ENCODE measurements at places on chromosomes 7 and 10. TPM values are rescaled to one million over a fixed set of nuclear protein-coding genes. Genes with fewer than 3 reads are reported as not detected.

Gene MALSU1
- 97.7 TPM for total RNA-seq

Gene SPAM1
- not detected for total RNA-seq

Gene TEX36
- not detected for total RNA-seq

Gene ACBD7
- 2.4 TPM for total RNA-seq

Gene COL28A1
- not detected for total RNA-seq

Gene LDB1
- total RNA-seq = 86.7 TPM

DNA sequence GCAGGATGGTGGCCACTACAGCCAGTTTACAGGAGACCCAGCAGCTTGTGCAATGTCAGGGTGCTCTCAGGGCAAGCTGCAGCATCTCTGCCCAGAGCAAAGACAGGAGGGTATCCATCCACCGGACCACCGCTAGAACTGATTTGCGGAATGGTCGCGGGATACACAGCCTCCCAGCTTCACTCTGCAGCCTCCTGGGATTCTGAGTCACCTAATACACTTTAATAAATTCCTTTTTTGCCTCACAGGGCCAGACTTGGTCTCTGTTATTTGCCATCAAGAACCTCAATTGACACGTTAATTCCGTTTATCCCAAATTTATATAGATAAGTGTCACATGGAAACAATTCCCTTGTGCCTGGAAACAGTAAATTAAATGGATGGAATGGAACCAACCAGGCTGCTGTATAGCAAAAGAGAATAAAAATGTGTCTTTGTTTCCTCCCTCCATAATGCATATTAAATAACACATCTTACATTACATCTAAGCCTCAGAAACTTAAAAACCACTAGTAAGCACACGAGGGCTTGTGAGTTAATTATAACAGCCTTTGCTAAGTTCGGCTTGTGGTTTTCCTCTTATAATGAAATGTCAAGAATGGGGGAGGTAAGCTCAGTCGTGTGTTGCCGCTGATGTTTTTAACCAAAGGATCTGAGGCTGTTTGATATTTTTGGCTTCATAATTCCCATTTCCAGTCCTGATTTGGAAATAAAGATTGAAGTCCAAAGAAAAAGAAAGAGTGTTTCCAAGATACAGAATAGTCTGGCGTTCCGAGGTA lies 52.1 kb downstream of the ADRB1 start:
- no peak overlapping the region for H3K4me3 ChIP-seq
- no peak overlapping the region for H3K27ac ChIP-seq
- peaks cover 30% of the 10 kb centered on the region for H3K4me1 ChIP-seq
- no peaks in the 10 kb centered on the region for H3K36me3 ChIP-seq
- H3K27me3 ChIP-seq = peaks cover 14% of the 10 kb centered on the region

- no peak for DNase-seq
- peak overlapping the region; percentile 33 for H3K27ac ChIP-seq
- no peaks in the 10 kb centered on the region for H3K27me3 ChIP-seq
- peaks cover 13% of the 10 kb centered on the region for H3K36me3 ChIP-seq
Measured at GRCh38 chr10:74186678-74187077, 35.7 kb downstream of the ADK start.

- H3K4me1 ChIP-seq = peaks cover 7% of the 10 kb centered on the region
- no peaks in the 10 kb centered on the region for H3K27me3 ChIP-seq
- no peak for DNase-seq
- no peaks in the 10 kb centered on the region for H3K36me3 ChIP-seq
- no peak overlapping the region for H3K4me3 ChIP-seq
Measured at GRCh38 chr10:14674376-14675050, 100.2 kb downstream of the FAM107B start.

DNA sequence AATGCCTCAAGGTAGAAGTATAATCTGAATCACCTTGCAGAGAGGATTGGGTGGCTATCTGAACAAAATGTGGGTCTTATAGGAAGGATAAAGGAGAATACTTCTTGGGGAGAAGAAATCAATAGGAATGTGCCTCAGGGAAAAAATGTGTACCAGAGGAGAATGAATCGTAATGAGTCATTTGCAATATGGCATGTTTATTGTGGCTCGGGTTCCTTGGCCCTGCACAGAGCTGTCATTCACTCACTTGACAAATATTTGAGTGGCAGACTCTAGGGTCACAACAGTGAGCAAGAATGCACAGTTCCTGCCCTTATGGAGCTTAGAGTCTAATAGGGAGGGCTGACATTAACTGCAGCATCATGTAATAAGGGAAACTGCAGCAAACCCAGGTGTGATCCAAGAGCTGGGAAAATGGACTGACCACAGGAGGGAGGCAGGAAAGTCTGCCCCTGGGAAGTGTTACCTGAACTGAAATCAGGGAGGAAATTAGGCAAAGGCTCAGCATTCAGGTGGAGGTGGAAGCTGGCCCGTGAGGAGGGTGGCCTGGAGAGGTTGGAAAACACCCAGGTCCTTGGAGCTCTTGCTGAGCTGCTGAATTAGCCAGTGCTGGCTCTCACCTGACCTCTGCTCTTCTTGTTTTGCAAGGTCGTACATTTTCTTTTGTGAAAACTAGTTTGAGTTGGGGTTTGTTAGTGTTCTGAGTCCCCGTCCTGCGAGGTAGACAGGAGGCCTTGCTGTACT lies 203.9 kb downstream of the FRMD4A start:
- H3K27ac ChIP-seq = no peak overlapping the region
- DNase-seq = no peak
- peaks cover 8% of the 10 kb centered on the region for H3K27me3 ChIP-seq
- H3K4me3 ChIP-seq = no peak overlapping the region
- H3K4me1 ChIP-seq = no peaks in the 10 kb centered on the region
- no peaks in the 10 kb centered on the region for H3K36me3 ChIP-seq

GRCh38 chr7:46993396-46993795 lies 588.5 kb downstream of the TNS3 start:
- H3K36me3 ChIP-seq = no peaks in the 10 kb centered on the region
- H3K27me3 ChIP-seq = no peaks in the 10 kb centered on the region
- H3K4me3 ChIP-seq = no peak overlapping the region
- DNase-seq = no peak

- H3K36me3 ChIP-seq = no peaks in the 10 kb centered on the region
- H3K27me3 ChIP-seq = no peaks in the 10 kb centered on the region
- no peak overlapping the region for H3K27ac ChIP-seq
- peaks cover 20% of the 10 kb centered on the region for H3K4me1 ChIP-seq
- H3K4me3 ChIP-seq = no peak overlapping the region
- DNase-seq = no peak
Measured at GRCh38 chr10:16949816-16950215, 132.6 kb upstream of the RSU1 start.

DNA sequence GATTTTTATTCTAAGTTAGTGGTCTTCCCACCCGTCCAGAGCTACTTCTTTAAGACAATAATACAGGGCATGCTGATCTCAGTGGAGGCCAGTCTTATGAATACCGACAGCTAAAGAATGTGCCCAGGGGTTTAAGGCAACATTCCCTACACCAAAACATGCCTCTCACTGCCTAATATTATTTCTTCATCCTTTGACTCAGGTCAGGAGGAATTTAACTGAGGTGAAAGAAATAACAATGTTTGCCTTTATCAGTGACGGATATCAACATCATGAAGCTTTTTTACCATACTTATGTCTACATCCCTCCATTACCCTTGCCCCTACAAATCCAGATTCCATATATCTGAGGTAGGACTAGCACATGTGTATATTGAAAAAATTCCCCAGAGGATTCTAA lies 33.3 kb upstream of the TES start:
- H3K27me3 ChIP-seq = no peaks in the 10 kb centered on the region
- H3K4me3 ChIP-seq = no peak overlapping the region
- H3K27ac ChIP-seq = no peak overlapping the region
- H3K4me1 ChIP-seq = peaks cover 7% of the 10 kb centered on the region
- DNase-seq = no peak

DNA sequence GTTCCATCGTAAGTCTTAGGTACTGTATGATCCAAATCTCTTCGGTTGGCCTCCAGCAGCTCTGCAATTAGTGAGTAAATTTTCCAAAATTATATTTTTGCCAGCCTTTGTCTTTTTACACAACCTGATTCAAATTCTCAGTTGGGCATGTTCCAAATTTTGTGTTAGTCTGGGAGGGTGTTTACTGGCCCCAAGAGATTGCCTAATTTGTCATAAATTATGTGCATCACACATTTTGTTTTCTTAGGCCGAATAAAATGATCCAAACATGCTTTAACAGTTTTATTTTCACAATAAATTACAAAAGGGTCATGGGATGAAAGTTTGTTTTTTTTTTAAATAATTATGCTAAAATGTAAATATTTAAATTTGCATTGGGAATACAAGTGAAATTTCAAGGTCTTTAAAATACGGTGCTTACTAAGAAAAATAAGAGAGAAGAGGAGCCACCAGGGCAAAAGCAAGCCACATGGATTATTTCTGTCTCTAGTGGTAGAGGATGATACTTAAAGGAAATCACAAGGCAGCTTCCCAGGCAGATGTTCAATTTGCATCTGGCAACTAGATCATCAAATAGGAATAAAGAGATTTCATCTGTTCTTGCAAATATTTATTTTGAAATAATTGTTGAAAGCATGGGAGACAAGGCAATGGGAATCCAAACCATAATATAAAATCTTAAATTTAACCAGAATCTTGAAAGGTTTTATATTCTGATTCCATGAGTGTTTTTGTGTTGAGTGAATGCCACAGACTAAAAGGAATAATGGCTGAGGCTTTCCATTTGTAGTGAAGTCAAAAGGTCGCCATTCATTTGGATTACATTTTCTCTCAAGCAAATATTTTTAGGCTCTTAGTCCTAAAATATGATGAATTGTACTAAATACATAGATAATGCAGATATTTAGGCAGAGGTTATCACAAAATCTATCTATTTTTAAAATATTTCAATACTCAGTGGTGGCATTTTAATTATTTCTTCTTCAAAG lies 111.1 kb downstream of the MDFIC start:
- no peak overlapping the region for H3K27ac ChIP-seq
- peaks cover 3% of the 10 kb centered on the region for H3K4me1 ChIP-seq
- H3K27me3 ChIP-seq = no peaks in the 10 kb centered on the region
- no peak overlapping the region for H3K4me3 ChIP-seq

GRCh38 chr10:2891073-2891769 lies 176.1 kb upstream of the PFKP start:
- DNase-seq = no peak
- peaks cover 3% of the 10 kb centered on the region for H3K4me1 ChIP-seq
- H3K4me3 ChIP-seq = no peak overlapping the region
- peaks cover 9% of the 10 kb centered on the region for H3K27me3 ChIP-seq
- no peak overlapping the region for H3K27ac ChIP-seq
- no peaks in the 10 kb centered on the region for H3K36me3 ChIP-seq

GRCh38 chr10:126016156-126016805 lies 119.9 kb downstream of the FANK1 start:
- H3K36me3 ChIP-seq = no peaks in the 10 kb centered on the region
- H3K4me3 ChIP-seq = no peak overlapping the region
- no peak for DNase-seq
- no peak overlapping the region for H3K27ac ChIP-seq

DNA sequence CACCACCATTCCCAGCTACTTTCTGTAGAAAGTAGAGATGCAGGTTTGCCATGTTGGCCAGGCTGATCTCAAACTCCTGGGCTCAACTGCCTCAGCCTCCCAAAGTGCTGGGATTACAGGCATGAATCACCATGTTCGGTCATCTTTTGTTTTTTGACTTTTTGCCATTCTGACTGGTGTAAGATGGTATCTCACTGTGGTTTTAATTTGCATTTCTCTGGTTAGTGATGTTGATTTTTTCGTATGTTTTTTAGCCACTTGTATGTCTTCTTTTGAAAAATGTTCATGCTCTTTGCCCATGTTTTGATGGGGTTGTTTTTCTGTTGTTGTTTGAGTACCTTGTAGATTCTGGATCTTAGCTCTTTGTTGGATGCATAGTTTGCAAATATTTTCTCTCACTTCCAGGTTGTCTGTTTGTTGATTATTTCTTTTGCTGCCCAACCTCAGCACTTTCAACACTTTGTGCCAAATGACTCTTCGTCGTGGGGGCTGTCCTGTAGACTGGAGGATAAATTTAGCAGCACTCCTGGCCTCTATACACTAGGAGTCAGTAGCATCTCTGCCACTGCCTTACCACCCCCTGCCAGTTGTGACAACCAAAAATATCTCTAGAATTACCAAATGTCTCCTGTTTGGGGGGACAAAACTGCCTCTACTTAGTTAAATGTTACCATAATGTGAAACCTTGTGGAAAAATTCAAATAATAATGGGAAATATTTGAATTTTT lies 6.5 kb upstream of the CPED1 start:
- H3K4me1 ChIP-seq = peaks cover 9% of the 10 kb centered on the region
- DNase-seq = no peak
- no peak overlapping the region for H3K27ac ChIP-seq
- no peak overlapping the region for H3K4me3 ChIP-seq

GRCh38 chr10:132533571-132534260 lies 3.9 kb upstream of the INPP5A start:
- H3K27ac ChIP-seq = no peak overlapping the region
- H3K4me1 ChIP-seq = peaks cover 16% of the 10 kb centered on the region
- no peak overlapping the region for H3K4me3 ChIP-seq
- peaks cover 2% of the 10 kb centered on the region for H3K36me3 ChIP-seq
- H3K27me3 ChIP-seq = peaks cover 5% of the 10 kb centered on the region

- no peak for DNase-seq
- H3K27me3 ChIP-seq = no peaks in the 10 kb centered on the region
- peaks cover 52% of the 10 kb centered on the region for H3K4me1 ChIP-seq
- H3K36me3 ChIP-seq = peaks cover 11% of the 10 kb centered on the region
Measured at GRCh38 chr7:5679048-5679812, 102.2 kb downstream of the RNF216 start.

DNA sequence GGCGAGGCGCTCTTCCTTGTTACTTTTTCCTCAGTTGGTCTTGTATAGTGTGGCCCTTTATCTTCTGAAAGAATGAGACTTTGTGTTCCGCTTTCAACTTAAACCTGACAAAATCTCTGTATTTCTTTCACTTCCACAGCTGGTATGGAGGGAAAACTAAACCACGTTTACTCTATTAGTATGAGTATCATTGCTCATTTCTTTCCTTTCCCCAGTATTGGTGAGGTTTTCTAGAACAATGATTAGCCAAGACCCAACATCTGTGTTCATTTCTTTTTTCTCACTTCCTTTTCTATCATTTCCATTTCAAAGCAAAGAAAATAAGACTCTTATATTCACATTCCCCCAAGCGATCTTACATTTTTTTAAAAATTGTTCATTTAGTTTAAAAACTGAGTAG lies 165.3 kb downstream of the PAXIP1 start:
- no peak overlapping the region for H3K27ac ChIP-seq
- no peaks in the 10 kb centered on the region for H3K36me3 ChIP-seq
- no peak overlapping the region for H3K4me3 ChIP-seq
- H3K27me3 ChIP-seq = peaks cover 10% of the 10 kb centered on the region
- no peaks in the 10 kb centered on the region for H3K4me1 ChIP-seq
- no peak for DNase-seq

DNA sequence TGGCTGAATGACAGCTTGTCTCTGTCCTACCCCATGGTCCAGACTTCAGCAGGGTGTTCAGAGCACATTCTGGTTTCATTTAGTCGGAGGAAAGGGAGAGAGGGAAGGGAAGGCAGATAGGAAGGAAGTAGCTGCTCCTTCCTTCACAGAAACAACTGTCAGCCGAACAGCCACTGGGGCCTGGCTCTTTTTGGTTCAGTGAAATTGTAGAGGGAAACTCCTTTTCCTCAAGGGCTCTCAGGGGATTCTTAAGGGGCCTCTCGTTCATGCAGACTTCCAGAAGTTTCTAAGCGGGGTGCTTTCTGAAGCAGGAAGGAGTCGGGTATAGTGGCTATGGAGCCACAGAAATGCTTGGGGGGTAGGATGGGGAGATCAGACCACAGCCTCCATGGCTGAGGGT lies 56.4 kb downstream of the TLL2 start:
- H3K27ac ChIP-seq = no peak overlapping the region
- DNase-seq = no peak
- no peaks in the 10 kb centered on the region for H3K4me1 ChIP-seq
- no peaks in the 10 kb centered on the region for H3K36me3 ChIP-seq
